ENCODE measurements at places on chromosomes 1 and 21.

- no peak for DNase-seq
Measured at GRCh38 chr1:94100785-94101612, 19.9 kb downstream of the ABCA4 start.

- DNase-seq: no peak
Measured at GRCh38 chr1:185343306-185343705, 26.3 kb upstream of the IVNS1ABP start.

- no peak for DNase-seq
Measured at GRCh38 chr1:98044071-98044697, 123.3 kb upstream of the DPYD start.

DNA sequence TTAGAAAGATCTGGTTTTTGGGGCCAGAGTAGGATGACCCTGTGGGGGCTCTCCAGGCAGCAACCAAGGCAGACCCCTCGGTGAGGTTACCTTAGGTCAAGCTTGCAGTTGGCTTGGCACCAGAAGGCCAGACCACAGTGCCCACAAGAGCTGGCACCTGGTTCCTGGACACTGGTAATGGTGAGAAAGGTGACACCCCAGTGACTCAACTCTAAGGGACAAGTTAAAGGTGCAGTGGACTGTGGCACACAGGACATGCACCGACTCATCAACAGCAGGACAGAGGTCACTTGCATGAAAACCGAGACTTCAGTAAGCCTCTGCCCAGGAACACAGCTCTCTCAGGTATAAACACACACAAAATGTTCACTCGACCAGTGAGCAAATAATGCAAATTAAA lies 6.7 kb downstream of the LRRC38 start:
- no peak for DNase-seq

- no peak for DNase-seq
Measured at GRCh38 chr1:201353186-201353940, 24.1 kb downstream of the TNNT2 start.

- DNase-seq: no peak
Measured at GRCh38 chr1:192739476-192740184, 69.2 kb upstream of the RGS2 start.

GRCh38 chr1:99763956-99764355 lies 2.5 kb downstream of the FRRS1 start:
- DNase-seq: no peak

- DNase-seq: no peak
Measured at GRCh38 chr1:42815941-42816584, 859 bp upstream of the ERMAP start.

DNA sequence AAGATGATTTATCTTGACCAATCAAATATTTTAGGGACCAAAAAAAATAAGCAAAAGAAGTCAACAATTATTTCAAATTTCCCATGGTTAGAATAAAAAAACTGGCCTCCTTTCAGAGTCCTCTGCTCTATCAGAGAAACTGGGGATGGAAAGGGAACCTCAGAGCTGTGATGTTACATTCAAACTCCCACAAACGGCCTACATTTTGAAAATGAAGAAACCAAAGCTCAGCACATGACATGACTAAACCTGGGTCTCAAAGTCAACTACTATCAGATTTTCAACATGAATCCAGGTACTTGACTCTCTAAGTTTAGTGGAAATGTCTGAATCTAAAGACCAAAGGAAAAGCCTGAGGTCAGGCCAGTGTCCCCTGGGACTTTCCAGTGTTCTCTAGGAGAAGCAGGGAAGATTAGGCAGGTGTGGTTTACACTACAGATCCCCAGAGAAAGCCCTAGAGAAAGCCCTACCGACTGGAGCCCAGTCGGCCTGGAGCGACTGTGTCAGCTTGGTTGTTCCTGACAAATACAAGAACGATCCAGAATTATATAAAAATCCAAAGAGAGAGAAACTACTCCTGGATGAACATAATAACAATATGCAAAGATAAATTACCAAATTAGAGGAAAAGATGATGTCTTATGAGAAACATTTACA lies 24.8 kb downstream of the JAK1 start:
- no peak for DNase-seq

DNA sequence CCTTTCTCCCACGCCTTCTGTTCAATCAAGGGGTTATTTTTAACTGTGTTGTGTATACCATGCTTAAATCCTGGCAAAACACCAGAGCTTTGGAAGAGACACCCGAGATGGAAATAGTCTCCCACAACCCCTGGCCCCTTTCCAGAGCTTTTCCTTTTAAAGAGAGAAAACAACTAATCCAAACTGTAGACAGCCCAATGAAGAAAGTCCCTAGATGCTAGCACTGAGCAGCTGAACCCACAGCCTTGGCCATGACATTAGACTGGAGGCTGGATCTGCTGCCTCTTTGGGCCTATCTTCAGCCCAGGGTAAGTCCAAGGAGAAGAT lies 64.9 kb upstream of the ARTN start:
- no peak for DNase-seq

- DNase-seq: no peak
Measured at GRCh38 chr1:101086783-101087182, 61.2 kb upstream of the DPH5 start.

DNA sequence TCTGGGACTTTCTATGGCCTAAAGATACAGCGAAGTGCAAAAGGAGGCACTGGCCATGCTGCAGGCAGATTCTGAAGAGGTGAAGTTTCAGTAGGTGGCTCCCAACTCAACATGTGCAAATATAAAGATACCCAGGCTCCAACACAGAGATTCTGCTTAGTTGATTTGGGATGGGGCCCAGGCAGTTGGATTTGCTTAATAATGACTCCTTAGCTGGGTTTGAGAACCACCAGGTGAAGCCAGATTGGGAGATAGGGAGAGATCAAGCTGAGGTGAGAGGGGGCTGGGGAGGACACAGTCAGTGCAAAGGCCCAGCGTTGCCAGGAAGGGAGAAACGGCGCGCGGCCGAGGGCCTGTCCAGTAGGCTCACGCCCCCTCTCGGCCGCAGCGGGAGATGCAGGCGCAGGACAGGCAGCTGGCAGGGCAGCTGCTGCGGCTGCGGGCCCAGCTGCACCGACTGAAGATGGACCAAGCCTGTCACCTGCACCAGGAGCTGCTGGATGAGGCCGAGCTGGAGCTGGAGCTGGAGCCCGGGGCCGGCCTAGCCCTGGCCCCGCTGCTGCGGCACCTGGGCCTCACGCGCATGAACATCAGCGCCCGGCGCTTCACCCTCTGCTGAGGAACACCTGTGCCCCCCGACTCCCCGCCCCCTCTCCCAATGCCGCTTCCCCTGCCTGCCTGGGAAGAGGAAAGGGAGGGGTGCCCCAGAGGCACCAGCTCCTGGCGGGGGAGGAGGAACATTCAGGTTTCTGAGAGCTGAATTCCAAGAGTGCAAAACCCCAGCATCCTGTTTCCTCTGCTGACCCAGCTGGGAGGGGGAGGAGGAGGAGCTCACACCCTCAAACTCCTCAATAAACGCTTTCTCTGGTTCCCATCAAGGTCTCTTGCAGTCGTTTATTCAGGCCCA lies 1.2 kb downstream of the FAM167B start:
- DNase-seq: no peak

DNA sequence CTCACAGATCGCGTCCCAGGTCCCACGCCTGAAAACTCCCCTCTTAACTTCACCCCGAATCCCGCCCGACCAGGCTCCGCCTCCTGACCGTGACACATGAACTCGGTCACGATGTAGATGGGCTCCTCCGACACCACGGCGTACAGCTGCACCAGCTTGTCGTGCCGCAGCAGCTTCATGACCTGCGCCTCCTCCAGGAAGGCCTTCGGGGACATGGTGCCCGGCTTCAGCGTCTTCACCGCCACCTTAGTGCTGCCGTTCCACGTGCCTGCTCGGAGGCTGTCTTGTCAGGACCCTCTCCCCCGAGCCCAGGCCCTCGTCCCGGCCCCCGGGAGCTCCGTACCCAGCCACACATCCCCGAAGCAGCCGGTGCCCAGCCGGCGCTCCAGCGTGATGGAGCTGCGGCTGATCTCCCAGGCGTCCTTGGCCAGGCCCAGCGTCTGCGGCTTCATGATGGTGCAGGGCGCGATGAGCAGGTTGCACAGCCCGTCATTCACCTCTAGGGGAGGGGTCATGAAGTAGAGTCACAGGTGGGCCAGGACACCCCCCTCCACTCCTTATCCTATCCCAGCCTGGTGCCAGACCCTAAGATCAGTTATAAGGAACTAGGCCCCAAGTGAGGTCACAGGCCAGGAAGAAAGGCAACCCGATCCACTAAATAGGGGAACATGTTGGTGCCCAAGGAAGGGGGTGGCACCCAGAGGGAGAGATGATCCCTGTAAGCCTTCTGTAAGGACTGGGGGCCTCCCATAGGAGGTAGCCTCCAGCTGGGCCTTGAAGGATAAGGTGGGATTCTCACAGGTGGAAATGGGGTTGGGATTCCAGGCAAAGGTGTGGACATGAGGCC lies 11.6 kb upstream of the AHDC1 start:
- DNase-seq: no peak

DNA sequence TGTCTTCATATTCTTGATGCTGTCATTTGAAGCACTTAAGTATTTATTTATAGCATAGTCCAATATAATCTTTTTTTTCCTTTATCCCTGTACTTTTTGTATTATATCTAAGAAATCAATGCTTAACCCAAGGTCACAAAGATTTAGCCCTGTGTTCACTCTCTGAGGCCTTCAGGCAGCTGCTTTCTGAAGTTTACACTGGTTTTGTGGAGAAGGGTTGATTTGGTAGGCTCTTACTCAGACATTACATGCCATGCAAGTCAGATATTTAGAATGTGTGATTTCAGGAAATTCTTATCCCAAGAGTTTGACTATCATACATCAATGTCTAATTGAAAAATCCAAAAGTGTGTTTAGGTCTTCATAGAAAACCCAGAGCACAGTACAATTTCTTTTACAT lies 56.3 kb downstream of the PALMD start:
- no peak for DNase-seq

DNA sequence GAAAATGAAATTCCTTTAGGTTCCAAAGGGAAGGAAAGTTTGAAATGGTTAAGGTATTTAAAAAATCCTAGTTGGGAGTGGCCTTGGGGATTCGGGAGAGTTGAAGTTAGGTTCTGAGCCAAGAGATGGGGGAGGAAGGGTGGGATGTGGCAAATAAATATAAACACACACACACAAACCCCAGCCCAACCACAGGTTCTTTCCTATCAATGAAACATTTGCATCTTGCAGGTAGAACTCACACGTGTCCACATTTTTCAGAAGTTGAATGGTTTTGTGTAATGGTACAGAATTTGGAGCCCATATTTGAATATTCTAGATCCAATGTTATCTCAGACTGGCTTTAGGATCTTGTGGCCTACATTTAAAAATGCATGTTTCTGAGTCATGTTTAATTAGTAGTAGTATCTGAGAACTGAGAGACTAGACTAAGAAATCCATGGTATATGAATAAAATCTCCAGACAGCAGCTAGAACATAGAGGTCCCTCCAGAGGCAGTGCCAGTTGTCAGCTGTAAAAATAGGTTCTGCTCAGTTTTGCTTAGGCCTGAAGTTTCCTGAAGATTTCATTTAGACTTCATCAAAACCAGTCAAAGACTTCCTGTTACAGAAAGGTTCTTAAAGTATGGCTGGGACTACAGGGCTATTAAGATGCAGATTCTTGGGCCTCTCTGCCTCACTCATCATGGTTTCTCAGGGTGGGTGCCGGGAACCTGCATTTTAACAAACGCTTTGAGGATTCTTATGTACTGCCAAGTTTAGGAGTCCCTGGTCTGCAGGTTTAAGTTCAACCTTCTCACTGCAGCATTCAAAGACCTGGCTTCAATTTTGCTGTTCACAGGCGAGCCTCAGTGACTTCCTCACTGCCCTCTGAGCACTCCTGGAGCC lies 21.3 kb downstream of the RUNX1 start:
- no peak for DNase-seq

- no peak for DNase-seq
Measured at GRCh38 chr1:58082596-58082995, 463.9 kb downstream of the OMA1 start.

DNA sequence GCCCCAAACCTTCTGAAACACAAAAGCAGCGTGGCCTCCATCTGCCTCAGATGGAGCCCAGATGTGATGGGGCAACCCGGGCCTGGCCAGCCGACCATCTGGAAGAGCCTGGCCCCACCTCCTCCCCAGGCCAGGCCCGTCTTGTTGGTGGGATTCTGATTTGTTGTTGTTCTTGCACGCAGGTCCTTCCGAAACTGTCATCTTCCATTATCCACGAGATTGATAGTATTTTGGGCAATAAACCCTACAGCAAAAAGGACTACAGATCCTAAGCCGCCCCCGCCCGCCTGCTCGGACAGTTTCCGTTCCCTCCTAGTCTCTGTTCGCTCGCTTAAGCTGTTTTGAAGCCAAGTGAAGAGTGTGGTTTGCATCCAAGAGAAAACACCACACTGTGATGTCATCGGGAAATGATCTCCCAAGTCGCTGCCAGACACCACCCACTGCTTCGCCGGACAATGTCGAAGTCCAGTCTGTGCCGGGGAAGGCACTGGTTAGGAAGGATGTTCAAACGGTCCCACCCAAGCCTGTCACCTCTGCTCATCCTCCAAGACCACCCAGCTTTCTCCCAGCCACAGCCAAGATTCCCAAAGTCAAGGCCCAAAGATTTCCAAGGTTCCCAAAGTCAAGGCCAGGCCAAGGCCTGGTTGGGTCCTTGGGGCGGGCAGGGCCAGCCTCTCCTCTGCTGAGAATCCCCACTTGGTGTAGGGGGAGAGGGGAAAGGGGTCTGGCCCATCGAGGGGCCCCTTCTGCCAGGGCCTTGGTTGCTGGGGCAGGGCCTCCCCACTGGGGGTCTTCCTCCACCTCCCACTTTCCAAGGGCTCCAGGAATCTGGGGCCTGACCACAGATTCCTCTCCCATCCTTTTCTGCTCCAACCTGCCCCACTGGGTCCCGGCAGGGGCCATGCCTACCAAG lies 52.9 kb downstream of the KCNAB2 start:
- no peak for DNase-seq

- DNase-seq: no peak
Measured at GRCh38 chr1:156257711-156258110, 9.9 kb upstream of the PAQR6 start.

DNA sequence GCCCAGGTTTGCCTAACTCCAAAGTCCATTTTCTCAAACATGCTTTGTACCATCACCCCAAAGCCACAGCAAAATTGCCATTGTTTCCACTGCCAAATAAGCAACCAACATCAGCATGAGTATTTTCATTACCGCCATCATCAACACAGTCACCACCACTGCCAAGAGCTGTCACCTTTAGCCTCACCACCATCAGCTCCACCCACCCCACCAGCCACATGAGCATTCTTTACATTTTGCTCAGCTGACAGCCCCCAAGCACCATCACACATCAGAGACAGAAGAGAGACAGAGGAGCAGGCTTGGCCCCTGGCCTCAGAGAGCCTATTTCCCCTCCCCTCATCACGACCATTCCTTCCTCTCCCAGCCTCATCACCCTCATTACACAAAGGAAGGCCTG lies 42.7 kb downstream of the TAS1R2 start:
- no peak for DNase-seq

GRCh38 chr1:176826265-176826664 lies 338.2 kb downstream of the ASTN1 start:
- DNase-seq: no peak

DNA sequence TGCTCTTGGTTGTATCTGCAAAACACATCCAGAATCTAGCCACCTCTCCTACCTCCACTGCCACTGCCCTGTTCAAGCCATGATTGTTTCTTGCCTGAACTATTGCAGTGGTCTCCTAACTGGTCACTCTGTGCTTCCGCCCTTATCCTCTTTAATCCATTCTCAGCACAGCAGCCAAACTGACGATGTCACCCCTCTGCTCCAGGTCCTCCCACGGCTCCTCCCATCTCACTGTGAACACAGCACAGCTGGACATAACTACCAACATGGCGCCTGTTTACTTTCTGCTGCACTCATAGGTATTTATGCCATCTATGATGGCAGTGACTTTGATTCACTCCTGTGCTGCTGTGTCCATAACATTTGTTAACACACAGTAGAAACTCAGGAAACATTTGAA lies 406.7 kb downstream of the DISC1 start:
- DNase-seq: no peak

All from left renal pelvis (tissue), 4 donors.